Activated CD4-positive, alpha-beta T cell treated with anti-CD3 and anti-CD28 coated beads for 24 hours (primary cell): ENCODE measurements at places on chromosomes 12 and 14.

DNA sequence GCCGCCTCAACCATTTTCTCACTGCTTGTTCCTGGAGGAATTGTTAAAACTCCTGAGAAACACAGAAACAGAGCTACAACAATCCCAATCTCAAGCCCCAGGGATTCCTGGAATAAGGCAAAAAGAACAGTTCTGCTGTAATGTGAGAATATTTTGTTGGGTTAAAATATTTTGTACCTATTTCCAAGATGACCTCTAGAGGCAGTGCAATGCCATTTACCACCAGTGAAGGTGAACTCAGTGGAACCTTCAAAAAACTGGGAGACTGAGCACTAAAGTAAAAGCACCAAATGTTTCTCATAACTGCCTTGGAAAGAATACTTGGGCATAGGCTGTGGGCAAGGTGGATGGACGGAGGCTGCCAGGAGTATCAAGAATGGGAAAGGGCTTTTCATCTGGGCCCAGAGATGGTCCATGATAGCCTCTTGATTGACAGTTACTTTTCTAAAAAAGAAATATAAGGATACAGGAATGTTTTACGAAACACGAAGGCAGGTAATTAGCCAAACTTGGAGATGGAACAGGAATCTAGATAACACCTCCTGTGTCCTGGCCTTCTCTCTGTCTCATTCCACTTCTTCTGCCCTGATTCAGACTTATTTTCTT is 334.0 kb upstream of the FLRT2 start:
- no peak for DNase-seq

- no peak for DNase-seq
Measured at GRCh38 chr12:25997201-25997963, 38.9 kb downstream of the RASSF8 start.

DNA sequence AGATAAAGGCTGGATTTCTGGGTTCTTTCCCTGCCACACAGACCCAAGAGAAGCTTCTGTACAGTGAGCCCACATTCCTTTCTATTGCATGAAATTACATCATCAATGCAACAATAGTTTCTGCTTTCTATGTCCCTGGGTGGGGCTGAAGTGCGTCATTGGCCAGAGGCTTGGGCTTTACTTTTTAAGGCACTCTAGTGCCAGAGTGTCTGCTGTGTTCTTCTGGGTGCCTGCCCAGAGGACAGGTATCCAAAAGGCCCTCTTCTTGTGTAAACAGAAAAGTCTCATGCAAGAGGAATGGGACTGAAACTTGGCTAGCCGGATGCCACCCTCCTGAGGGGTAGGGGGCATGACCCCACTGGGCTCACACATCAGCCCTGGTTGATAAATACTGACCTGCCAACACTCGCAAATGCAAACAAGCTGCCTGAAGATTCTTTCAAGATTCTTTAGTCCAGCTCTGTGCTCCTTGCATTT is 5.9 kb downstream of the KRT86 start:
- DNase-seq = no peak

DNA sequence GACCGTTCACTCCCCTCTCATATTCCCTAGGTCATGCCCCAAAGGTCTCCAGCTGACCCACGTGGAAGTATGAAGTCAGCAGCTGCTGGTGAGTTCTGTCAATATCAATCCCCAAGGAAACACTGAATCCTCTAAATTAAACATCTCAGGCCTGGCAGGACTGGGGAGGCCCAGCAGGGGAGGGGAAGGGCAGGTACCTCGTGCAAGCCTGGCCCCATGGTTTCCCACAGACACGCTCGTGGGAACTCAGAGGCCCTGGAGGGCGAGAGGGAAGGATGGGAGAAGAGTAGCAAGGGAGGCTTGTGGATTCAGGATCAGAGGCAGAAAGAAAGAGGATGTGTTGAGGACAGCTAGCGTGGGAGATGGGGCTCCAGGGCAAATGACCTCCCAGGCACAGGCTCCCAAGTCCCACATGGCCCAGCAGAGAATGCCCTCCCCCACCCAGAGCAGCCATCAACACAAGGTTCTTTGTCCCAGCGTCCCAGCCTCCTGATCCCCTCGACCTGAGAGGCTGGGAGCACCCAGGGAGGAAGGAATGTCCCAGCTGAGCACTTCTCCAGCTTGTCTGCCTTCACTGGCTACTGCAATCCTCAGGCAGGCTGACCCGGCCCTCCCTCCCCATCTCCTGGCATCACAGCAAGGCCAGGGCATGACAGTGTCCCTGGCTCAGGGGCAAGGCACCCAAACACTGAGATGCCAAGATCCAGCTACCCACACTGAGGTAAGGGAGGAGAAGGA is 20.1 kb upstream of the RPLP0 start:
- no peak for DNase-seq

DNA sequence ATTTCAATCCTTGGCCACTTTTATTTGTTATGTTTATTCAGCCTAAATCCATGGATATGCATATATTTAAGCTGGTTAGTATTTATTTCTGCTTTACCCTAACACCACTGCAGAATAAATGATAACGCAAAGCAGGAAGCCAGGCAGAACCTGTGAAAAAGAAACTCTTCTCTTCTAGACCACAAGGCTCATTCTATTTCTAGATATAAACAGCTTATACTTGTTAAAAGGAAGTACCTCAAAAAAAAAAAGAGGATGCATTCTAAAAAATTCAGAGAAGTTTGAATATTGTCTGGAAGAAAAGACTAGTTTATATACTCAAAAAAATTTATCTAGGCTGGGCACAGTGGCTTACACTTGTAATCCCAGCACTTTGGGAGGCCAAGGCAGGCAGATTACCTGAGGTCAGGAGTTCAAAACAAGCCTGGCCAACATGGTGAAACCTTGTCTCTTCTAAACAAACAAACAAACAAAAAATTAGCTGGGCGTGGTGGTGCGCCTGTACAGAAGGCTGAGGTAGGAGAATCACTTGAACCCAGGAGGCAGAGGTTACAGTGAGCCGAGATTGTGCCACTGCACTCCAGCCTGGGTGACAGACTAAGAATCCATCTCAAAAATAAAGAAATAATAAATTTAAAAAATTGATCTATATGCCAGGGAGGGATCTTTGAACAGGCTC is 55.8 kb downstream of the GALNT4 start:
- DNase-seq = no peak

DNA sequence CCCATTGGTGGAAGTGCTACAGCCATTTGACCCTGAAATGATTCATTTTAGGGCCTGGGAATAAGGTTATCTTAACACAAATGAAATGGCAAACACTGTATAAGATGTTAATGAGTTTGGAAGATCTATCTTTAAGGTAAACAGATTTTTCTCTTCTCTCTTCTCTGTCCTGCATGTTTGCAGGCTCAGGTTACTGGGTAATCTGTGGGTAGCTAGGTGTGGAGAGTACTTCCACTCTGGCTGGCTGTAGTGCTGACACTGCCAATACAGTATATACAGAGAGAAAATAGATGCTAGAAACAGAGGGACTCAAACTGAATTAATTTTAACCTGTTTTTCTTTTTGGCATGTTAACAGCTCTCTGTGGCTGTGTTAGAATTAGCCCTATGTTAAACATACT is 84.6 kb downstream of the SLC38A6 start:
- no peak for DNase-seq

- DNase-seq = no peak
Measured at GRCh38 chr12:52956987-52957386, 8.1 kb downstream of the KRT18 start.

- DNase-seq = no peak
Measured at GRCh38 chr12:115199831-115200230, 515.9 kb upstream of the TBX3 start.

GRCh38 chr12:14240873-14241220 is 124.6 kb upstream of the ATF7IP start:
- no peak for DNase-seq

DNA sequence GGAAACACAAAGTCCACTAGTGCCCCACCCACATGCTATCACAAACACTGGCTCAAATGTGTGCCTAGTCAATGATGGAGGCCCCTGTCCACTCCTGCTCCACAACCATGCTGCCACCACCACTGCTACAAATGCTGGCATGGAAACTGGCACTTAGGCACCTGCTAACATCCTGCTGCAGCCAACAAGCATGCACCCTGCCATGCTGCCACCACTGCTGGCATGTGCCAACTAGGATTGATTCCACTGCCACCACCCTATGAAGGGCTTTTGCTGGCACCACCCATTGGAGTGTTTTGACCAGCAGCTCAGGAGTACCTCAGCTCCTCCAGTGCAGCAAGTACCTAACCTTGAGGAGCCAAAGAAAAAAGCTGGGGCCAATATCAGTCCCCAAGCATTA is 236.6 kb downstream of the CCDC59 start:
- DNase-seq = no peak

DNA sequence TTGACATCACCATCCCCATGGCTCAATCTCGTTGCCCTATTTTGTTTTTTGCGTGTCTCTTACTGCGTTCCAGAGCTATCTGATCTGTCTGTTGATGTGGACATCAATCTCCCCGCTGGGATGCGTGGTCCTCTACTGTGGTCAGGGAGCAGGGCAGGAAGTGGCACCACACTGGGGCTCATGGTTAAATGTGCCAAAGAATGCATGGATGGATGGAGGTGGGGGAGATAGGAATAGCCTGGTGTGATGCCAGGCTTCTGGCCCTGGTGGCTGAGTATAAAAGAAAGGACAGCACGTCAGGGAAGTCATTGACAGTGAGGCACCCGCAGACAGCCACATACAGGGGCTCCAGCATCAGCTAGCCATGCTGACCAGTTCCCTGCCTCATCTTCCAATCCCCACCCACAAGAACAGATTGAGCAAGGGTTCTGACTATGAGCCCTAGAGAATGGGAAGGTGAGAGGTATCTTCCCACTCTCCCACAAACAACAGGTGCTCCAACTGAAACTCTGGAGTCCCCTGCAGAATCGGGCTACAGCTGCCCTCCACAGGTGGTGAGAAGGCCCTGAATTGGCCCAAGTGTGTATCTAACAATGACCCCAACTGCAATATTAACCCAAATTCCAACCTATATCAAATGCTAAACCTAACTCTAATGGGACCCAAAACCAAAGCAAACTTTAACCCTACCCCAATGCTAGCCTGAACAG is 2.7 kb upstream of the BEGAIN start:
- DNase-seq = no peak

GRCh38 chr12:19316425-19316824 is 122.9 kb upstream of the AEBP2 start:
- no peak for DNase-seq

- no peak for DNase-seq
Measured at GRCh38 chr14:94659901-94660300, 47.7 kb downstream of the SERPINA3 start.

DNA sequence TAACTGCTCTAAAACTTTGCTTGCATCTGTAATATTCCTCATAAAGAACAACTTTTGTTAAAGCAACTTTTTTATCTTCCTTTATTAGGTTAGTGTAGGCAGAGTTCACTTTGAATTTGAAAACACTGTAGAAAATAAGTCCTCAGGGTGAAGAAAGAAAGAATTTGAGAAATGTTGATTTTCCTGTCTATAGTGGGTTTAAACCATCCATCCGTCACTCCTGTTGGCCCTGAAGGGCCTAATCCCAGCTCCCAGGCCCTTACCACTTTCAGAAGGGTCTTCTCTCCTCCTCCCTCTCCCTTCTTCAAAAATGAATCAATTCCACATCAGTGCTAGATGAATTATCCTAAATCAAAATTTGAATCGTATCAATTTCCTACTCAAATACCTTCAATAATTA is 4.9 kb upstream of the SLC2A3 start:
- DNase-seq = no peak

GRCh38 chr12:49887536-49888401 is 15.9 kb downstream of the FAIM2 start:
- DNase-seq = no peak
